ENCODE measurements at places on chromosomes 12 and 14.

GRCh38 chr12:112907415-112908157 is 824 bp downstream of the OAS1 start:
- no peak for DNase-seq

- DNase-seq, result no peak
Measured at GRCh38 chr14:27187136-27187535, 589.3 kb upstream of the NOVA1 start.

GRCh38 chr12:65557438-65558181 is 266.7 kb upstream of the HMGA2 start:
- no peak for DNase-seq

DNA sequence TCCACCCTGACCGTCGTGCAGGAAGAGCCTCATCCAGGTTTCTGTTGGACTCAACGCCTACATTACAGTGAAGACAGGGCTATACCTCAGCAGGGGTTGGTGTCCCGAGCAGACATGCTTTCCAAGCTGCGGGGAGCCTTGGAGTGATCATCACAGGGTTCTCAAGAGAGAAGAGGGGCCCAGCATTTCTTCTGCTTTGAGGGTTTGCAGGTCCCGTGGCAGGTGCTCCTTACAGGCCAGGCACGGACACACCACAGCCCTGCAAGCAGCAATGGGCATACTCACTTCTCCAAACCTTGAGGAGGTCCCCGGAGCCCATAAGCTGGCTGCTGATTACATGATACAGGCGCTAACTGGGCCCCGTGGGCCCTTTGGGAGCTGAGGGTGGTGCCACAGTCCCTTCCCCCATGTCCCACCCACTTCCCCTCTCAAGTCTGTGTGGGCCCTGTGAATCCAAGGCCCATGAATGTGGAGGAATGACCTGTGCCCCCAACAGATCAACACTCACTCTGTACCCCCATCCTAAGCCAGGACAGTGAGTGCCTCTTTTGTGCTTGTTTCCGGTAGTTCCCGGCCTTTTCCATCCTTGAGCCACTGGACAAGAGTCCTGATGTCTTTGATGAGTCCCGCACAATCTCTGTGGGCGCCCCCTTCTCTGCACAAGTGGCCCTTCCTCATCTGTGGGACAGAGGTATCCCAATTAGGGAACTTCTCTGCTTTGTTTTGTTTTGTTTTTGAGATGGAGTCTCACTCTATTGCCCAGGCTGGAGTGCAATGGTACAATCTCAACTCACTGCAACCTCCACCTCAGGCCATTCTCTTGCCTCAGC is 1.1 kb downstream of the AQP2 start:
- no peak for DNase-seq

- DNase-seq, result no peak
Measured at GRCh38 chr12:54393743-54394142, 9.2 kb upstream of the ZNF385A start.

GRCh38 chr12:56236985-56237384 is 7.1 kb downstream of the SLC39A5 start:
- no peak for DNase-seq

- peak; percentile 35 for DNase-seq
Measured at GRCh38 chr12:109450980-109451379, 26.1 kb downstream of the KCTD10 start.

DNA sequence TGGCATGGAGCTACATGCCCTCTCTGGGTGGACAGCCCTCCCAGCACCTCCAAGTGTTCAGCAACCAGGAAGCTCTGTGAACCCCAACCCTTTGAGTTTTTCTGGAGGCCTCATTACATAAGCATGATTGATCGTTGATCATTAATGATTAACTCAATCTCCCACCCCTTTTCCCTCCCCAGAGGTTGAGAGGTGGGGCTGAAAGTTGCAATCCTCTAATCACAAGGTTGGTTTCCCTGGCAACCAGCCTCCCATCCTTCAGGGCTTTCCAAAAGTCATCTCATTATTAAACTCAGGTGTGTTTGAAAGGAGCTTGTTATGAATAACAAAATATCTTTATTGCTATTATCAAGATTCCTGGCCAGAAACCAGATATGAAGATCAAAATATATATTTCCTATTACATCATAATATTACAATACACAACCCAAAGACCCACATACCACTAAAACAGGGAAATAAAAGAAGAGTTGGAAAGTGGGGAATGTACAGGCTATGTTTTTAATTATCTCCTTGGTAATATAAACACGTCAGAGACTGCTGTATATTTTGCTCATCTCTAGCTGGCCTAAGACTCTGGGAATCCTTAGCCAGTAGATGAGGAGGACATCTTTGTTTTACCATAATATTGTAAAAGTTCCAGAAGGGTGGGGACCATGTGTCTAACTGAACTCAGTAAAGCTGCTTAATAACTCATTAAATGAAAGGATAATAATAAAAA is 73.6 kb downstream of the SSPN start:
- DNase-seq, result no peak

GRCh38 chr12:19018302-19018970 is 111.1 kb upstream of the PLEKHA5 start:
- no peak for DNase-seq

DNA sequence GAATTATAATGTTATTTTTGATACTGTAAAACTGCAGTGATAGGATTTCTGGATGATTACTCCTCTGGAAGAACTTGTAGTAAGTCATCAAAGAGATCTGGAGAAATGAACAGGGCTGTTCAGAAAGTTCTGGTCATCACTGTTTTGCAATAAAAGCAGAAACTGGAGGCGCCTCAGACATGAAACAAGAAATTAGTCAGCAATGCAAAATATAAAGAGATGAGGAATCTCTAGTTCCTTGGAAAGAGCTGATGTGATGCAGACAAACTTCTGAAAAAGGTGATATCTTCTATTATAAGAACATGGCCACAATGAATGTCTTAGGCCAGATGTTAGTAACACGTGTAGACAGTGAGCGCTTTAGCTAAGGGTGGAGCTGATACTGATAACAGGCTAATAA is 9.5 kb downstream of the ACIN1 start:
- no peak for DNase-seq

DNA sequence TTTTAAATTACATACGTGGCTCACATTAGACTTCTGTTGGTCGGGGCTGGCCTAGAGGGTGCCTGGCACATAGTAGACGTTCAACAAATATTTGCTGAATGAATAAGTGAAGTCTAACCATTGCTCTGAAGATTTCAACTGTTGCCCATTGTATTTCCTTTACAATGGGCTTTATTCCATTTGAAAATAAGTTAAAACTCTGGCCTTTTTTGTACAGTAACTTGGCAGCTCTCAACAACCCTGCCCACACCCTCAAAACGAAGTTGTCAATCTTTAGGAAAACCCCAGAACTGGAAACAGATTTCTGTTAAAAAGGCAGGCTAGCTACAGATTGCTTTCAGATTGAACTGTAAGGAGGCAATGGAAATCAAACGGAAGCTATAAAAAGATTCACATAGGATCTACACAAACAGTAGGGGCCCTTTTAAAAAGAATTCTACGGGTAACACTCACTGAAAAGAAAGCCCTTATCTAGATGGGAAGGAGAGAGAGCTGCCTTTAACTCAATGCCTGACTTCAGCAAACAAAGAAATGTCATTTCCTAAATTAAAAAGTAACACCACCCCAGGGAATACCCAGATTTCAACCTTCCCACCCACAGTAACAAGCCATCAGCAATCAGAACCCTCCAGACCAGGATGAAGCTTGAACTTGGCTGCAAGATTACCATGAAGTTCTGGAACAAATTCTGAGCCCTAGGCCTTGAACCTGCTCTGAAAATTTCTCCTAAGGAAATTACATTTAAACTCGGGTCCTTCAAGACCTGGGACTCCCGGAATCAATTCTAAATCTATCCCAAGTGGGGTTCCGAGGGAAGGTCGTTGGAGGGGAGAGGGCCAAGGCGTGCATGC is 1.4 kb downstream of the WSB2 start:
- no peak for DNase-seq

DNA sequence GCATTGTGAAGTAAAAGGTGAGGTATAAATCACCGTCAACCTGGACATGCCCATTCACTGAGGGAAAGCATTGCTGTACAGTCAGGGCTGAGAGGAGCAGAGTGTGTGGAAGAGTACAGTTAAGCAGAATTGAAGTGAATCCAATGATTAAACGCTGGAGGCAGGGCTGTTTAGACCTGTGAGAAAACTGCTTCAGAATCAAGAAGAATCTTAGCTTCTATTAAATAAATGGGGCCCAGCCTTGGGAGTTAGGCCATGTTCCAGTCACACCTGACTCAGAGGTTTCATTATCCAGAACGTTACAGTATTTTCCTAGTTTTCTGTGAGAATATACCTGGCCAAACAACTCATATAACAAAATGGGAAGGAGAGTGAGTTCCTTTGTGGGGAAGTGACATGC is 86.9 kb downstream of the ATP23 start:
- no peak for DNase-seq

GRCh38 chr14:98937021-98937420 is 335.0 kb downstream of the BCL11B start:
- DNase-seq, result no peak

- DNase-seq, result no peak
Measured at GRCh38 chr14:22572562-22573058, 16.4 kb downstream of the DAD1 start.

DNA sequence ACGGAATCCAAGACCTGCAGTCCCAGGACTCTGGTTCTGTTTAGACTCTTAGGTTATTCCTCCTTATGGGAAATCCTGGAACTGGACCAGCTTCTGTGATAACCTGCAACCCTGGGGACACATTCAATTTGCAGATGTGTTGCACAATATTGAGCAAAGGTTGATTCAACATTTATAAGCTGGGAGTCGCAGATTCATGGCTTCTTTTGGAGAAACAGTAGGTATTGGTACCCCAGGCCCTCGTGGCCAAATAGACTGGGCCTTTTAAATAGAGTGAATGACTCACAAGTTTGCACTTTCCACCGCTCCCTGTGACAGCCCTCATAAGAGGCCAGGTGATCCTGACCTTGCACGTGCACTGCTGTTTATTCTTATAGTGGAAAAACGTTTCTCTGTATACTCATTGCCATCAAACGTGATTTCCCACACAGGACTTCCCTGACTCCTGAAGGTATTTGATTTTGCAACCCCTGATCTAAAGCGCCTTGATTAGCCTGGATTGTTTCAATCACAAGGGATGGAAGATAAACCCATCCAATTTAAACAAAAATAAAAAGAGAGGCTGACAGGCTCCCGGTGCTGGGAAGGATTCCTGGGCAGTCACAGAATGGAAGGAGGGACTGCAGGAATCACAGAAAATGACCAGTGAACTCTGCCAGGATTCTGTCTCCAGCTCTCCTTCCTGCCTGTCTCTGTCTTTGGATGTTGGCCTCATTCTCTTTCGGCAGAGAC is 98.0 kb downstream of the VCPKMT start:
- no peak for DNase-seq

DNA sequence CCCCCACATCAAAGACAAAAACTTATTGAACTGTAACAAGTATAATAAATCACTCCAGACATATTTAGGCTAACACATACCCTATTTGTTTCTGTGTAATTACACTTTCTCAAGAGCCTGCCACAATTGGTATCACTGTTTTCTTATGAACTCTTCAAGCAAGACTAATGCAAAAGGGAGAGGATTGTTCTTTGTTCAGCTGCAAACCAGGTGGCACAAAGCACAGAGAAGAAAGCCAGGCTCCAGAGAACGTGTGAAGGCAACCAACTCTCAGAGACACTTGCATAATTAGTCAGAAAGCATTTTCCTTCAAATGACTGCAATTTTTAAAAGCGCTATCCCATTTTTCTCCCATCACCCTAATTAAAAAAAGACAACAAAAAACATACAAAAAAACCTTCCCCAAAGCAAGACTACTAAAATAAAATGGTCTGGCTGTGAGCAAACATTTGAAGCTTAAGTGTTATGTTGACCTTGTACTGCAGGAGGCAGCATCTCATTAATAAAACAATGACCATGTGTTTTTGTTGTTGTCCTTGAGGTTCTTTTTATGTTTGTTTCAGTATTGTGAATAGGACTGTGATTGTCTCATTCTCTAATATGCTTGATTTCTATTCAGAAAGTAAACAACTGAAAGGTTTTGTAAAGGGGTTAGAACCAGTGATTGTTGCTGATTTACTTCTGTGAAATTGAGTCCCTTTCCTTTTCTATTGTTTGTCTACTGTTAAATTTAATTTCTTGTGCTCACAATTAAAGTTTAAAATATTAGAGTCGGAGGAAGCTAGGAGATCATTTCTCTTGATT is 452.7 kb upstream of the PDE3A start:
- no peak for DNase-seq

GRCh38 chr12:42130672-42131402 is 13.8 kb downstream of the GXYLT1 start:
- DNase-seq, result no peak

- no peak for DNase-seq
Measured at GRCh38 chr12:80170915-80171314, 71.6 kb downstream of the OTOGL start.

- DNase-seq, result no peak
Measured at GRCh38 chr12:1533205-1533601, 61.2 kb downstream of the FBXL14 start.

DNA sequence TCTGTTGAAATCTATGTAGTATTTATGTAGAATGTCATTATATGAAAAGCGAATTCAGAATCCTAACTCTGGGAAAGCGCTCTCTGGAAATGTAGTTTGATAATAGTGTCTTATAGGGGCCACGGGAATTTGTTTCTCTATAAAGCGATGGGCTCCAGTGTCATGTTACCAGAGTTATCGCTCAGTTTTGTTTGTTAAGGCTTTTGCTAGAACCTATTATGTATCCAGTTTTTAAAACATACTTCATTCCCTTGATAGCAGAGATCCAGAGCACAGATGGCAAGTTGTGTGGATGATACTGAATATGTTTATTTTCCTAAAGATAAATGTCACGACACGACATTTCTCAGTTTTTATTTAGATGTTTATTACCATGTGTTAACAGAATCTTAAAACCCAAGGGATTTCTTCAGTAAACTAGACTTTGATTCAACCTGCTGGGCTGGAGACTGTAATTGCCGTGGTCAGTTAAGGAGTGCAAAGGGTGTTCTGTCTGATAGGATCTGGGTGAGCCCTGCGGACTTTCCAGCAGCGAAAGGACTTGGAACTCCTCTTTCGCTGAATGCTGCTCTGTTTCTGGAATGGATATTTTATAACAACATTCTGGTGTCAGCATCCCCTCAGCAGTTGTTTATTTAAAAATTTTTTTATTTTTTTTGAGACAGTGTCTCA is 1.7 kb upstream of the DNAH10 start:
- DNase-seq, result no peak

DNA sequence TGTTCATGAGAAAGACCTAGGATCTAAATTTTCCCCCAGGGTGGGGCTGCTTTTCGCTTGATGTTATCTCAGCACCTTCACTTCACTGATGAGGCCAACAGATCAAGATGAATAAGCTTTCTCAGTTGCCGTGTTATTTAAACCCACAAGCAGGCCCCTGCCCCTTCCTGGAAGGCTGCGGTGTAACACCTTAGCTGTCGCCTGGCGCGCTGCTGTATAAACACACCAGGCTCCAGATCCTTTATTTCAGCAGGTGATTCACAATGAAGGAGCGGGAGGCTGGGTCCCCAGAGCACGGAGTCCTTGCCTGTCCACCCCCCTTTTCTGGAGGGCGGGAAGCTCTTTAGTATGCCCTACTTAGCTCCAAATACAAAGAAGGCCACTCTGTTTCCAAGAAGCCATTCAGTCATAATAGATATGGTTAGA is 515.4 kb downstream of the FUT8 start:
- DNase-seq, result no peak

GRCh38 chr14:24372701-24373416 is 4.9 kb downstream of the NFATC4 start:
- DNase-seq, result peak; percentile 85

GRCh38 chr14:72678356-72678755 is 215.5 kb downstream of the DPF3 start:
- no peak for DNase-seq

- DNase-seq, result no peak
Measured at GRCh38 chr12:24975425-24975824, 26.5 kb upstream of the BCAT1 start.

Measured in right cardiac atrium (tissue), 5 donors.